ELR (cell line): ENCODE measurements at places on chromosomes 2 and 18.

DNA sequence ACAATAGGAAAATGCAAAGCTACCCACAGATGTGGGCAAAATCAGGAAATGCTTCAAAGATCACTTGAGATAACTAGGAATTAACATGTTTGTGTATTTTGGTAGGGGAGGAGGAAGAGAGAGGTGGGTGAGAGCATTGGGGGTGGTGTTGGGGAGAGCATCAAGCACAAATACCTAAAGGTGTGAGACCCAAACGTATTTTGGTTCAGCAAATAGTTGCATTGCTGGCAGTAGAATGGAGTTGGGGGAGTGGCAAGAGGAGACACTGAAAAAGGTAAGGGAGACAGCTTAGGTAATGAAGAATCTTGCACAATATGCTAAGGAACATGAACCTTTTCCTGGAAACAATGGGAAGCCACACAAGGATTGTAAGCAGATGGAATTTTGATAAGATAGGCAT lies 1.5 kb upstream of the PELI1 start:
- DNase-seq = no peak

- peak; percentile 13 for DNase-seq
Observed at GRCh38 chr2:122100346-122100745, 344.9 kb downstream of the TSN start.

DNA sequence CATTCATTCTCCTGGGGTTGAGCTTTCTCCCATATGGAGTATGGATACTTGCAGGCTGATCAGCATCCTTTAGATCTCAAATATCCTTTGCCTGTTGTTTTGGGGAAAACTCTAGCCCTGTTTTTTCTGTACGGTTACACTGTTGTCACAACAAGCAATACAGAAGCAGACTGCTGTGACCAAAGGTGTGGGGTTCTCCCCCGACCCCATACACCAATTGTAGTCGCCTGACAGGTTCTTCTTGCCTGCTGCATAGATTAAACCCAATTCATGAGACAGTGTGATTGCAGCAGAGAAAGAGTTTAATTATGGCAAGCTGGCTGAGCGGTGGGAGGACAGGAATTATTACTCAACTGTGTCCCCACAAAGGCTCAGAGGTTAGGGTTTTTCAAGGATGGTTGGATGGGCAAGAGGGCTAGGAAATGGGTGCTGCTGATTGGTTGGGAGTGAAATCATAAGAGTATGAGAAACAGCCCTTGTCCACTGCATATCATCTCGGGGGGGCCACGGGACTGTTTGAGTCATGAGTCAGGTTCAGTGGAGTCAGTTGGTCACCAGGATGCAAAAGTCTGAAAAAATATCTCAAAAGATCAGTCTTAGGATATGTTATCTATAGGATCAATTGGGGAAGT lies 40.6 kb downstream of the ITGB1BP1 start:
- DNase-seq = peak; percentile 81

DNA sequence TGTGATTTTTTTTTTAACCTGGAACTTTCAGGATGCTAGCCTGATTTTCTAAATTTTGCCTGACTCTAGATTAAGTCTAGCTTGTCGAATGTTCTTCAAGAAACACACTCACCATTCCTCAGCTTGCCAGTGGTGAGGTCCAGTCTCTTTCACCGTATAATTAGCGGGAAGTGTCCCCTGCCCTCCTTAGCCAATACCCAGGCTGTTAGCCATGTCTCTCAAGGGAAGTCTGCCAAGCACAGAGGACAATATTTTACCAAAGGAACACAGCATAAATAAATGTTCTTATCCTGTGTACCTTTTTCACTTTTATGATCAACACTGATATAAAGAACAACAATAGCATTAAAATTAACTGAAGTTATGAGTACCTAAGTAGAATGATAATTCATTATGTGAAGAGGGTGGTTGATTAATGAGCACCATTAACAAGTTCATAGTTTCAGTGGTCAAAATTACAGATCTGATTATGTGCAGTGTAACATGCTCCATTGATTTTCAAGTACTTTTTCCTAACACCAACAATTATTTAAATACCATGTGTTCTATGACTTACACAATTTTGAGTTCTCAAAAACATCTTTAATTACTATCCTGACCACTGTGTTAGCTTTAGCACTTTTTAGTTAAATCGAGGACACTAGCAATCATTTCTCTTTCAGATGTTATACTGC lies 445.8 kb upstream of the RAB12 start:
- no peak for DNase-seq

- DNase-seq = no peak
Observed at GRCh38 chr2:134052173-134052572, 201.7 kb upstream of the MGAT5 start.

- DNase-seq = peak; percentile 15
Observed at GRCh38 chr2:223084873-223085272, 32.9 kb downstream of the KCNE4 start.

- DNase-seq = no peak
Observed at GRCh38 chr2:178536037-178536436, 55.8 kb downstream of the PLEKHA3 start.

DNA sequence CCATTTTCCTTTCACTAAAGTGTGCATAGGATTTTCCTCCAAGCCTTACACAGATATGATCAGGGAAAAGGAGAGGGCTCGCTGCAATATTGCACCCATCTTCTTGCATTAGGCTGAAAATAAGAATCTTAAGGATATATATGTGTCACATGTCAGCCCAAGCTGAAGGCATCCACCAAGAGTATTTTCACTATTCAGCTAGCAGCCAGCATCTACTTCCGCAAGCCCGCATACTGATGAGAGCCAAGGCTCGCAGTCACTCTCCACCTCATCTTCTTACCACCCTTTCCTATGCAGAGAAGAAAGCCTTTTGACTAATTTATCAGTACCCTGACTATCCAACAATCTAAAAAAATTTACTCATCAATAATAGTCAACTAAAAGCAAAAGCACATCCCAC lies 6.1 kb downstream of the TMEM163 start:
- DNase-seq = no peak

GRCh38 chr18:44548291-44549221 lies 132.1 kb upstream of the SETBP1 start:
- no peak for DNase-seq

DNA sequence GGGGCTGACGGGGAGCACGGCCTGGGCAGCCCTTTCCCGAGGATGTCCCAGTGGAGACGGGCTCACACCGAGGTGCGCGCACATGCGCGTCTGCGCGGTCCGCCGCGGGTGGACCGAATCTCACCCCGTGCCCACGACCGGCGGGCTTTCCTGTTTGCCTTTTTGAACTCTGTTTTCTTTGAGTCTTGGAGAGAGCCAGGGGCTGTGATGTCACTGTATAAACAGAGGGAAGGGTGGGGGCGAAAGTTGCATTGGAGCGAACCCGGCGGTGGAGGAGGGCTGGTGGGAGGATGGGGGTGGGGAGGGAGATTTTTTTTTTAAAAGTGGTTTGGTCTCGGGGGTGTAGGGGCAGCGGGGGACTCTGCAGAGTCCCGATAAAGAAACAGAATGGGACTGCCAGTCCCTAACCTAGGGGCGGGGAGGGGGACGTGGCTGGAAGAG lies 141.2 kb upstream of the CTAGE1 start:
- DNase-seq = peak; percentile 62

DNA sequence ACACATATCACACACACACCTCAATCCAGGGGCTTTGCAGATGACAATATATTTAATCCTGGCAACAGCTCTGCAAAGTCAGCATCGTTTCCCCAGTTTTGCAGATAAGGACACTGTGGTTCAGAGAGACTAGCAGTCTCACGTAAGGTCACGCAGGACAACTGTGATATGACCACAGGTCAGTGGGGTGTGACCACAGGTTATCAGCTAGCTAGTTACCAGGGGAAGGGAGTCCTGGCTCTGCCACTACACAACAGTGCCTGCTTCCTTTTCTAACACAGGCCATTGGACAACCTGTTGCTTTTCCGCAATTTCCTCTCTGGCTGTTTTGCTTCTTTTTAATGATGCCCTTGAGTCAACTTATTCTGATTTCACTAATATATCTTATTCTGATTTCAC lies 33.3 kb downstream of the RBMS1 start:
- DNase-seq = no peak

DNA sequence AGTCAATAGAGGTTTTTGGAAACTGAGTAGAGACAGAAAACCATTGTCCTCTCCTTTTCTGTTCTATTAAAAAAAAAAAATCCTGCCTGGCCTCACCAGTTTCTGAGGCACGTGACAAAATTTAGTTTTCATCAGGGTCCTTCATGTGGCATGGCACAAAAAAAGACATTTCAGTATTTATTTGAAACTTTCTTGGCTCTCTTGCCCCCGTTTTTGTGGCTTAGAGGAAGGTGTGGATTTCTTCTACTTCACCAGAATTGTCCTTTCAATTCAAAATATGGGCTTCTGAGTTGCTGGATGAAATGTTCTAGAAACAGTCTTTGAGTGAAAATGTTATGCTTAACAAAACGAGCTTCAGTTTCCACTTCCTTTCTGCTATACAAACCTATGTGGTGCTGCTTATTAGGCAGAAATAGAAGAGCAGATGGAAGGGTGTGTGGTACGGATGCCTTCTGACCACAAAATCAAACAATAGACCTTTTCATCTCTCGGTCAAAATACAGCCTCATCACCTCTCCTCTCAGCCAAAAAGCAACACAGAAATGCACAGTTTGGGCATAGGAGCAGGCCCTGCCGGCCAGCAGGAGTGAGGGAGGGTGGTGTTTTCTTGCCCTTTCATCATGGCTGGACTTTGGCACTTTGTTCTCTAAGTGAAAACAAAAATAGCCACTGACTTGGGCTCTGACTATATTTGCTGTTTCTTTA lies 89.2 kb downstream of the SH3RF3 start:
- peak; percentile 35 for DNase-seq

DNA sequence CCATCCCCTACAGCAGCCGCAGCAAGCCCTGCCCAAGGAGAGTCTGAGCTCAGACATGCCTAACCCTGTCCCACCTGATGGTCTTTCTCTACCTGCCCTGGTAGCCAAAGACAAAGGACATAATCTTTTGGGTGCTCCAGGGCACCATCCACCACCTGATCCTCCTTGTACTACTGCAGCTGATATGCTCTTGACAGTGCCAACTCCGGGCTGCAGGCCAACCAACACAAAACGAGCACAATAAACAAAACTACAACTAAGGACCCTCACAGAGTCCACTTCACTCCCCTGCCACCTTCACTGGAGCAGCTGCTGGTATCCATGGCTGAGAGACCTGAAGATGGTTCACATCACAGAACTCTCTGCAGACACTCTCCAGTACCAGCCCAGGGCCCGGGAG lies 106.3 kb downstream of the GRB14 start:
- DNase-seq = no peak

DNA sequence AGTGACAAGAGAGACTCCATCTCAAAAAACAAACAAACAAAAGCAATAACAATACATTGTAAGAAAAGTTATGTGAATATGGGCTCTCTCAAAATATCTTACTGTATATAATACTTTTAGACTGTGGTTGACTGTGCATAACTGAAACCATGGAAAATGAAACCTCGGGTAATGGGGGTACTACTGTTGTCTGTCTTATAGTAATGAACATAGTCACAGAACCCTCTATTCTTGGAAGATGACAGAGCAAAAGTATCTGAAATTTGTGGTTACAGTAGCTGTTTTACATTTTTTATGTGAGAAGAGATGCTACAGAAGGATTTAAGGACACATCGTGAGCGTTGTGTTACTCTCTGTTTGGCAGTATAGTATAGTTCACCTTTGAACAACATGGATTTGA lies 60.5 kb downstream of the MAP4K4 start:
- DNase-seq = peak; percentile 37

GRCh38 chr18:62766266-62766665 lies 50.9 kb downstream of the PHLPP1 start:
- DNase-seq = no peak
